Activated CD4-positive, alpha-beta T cell treated with anti-CD3 and anti-CD28 coated beads for 24 hours (primary cell): ENCODE measurements at places on chromosomes 5 and 9.

- DNase-seq = no peak
These were observed 137.7 kb downstream of the PRELID2 start for GRCh38 chr5:145697251-145697990.

GRCh38 chr9:83560169-83560826 lies 22.1 kb upstream of the FRMD3 start:
- DNase-seq = no peak

DNA sequence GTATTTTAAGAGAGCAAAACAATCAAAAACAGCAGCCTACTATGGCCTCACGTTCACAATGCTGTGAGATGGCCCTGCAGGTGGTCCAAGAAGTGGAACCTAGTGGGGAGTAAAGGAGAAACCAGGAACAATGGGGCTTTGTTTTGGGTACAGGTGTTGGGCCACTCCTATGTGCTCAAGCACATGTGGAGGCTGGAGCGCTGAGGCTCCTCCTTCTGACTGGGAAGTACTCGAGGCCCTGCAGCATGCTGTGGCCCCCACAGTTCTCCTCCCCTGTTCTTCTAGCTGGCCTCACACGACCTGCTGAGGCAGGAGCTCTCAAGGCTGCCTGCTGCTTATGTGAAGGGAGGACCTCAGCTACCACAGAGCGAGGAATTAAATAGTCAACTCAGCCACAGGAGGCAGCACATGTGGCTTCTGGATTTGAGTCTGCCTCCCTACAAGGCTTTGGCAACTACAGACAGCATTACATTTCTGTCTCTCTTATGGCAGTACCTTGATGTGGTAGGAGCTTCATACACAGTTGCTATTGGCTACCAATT lies 482.3 kb downstream of the SPOCK1 start:
- DNase-seq = no peak

DNA sequence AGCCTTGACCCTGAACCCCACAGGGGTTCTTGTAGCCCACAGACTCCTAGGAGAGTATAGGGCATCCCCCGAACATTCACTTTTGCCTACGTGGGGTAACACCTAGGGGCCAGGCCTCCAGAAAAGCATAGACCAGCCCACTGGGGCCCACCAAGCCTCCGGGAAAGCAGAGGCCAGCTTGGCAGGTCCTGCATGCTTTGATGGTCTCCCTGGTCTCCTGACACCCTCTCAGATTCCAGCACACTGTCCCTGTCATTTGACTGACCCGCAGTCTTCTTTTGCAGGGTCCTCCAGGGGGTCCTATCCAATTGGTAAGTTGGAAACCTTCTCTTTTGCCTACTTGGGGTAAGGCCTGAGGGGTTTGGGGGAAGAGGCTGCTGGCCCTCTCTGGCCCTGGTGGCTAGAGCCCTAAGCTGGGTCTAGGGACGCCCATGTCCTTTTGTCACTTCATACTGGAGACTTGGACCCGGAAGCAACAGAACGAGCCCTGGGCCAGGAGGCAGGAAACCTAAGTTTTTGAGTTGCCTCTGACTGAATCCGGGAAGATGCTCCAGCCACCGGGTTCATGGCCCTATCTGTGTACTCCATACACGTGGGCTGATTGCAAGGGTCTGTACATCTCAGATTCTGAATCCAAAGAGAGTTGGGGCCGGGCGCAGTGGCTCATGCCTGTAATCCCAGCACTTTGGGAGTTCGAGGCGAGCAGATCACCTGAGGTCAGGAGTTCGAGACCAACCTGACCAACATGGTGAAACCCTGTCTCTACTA lies 20.9 kb upstream of the ORM1 start:
- DNase-seq = no peak

DNA sequence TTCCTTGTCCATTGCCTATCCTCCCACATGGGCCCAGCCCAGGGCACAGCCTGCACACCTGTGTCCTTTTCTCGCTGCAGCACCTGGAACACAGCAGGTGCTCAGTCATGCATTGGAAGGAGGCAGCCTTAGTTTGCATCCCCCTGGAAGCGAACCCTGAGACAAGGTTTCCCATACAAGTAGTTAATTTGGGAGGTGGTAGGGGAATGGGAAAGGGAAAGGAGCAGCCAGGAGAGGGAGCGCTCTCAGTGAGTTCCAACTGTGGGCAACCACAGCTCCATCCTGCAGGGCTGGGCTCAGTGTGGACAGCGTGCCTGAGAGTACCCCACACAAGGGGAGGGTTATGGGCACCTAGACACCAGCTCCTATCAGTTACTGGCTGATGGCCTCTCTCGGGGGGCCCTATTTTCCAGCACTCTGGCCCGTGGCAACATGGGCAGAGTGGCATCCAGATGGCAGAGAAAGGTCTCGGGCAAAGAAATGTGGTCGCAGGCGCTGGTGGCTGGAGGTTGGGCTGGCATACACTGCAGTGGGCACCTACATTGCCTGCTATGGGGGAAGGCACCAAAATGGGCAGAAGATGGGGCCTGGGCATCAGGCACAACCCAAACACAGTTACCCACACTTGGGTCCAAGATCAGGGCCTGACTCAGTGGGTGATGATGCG lies 50.1 kb downstream of the TSPAN17 start:
- DNase-seq = no peak

DNA sequence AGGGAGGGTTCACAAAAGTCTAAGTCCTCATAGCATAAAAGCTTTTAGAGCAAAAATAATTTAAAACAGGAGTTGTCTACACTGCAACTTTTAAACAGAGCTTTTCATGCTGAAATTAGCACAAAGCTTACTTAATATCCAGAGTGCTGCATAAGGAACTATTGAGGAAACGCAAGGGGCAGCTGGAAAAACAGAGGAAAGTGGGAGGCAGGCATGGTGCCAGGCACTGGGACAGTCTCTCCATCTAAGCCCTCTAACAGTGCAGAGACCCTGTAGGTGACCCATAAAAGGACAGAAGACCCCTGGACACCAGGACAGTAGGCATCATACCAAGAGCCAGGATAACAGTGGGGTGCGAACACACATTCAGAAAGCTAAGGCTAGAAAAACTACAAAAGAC lies 49.3 kb downstream of the ADAMTS12 start:
- no peak for DNase-seq

DNA sequence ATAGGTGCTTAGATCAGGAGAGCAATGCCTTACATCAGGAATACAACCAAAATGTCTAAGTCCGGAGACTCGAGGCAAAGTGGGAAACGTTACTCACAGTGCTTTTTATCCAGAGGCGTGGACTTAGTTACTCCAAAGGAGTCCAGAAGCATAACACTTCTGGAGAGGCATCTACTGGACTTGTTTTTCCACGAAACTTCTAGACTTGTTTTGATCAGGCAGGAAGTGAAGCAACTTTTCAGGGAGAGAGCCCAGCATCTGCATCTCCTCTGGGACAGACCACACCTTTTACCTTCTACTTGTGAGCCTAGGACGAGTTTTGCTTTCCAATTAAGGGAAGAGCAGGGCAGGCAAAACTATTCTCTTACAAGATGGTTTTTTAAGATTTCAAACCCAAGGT lies 1.2 kb upstream of the TJP2 start:
- no peak for DNase-seq

DNA sequence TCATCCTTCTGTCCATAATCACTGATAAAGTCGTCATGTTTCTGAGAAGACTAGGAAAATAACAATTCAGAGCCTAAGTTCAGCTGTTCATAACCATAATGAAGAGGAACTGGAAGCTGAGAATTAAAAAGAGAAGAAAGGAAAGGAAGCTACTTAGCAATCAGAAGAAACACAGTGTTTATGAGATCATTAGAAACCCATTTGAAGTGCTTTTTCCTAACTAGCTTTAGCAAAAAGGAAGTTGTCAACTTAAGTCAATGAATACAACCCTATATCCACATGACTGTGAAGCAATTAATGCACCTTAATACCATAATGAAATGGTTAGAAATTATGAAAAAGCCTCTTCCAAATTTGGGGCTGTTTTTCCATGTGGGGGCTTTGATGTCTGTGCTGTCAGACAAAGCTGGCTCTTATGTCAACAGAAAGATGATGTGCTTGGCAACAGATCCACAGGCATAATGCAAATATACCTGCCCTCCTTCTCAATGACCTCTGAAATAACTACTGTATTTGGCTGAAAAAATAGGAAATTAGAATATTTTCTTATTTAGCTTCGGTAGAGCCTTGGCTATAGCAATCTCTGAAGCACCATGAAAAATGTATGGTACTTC lies 463.5 kb downstream of the RASEF start:
- no peak for DNase-seq

DNA sequence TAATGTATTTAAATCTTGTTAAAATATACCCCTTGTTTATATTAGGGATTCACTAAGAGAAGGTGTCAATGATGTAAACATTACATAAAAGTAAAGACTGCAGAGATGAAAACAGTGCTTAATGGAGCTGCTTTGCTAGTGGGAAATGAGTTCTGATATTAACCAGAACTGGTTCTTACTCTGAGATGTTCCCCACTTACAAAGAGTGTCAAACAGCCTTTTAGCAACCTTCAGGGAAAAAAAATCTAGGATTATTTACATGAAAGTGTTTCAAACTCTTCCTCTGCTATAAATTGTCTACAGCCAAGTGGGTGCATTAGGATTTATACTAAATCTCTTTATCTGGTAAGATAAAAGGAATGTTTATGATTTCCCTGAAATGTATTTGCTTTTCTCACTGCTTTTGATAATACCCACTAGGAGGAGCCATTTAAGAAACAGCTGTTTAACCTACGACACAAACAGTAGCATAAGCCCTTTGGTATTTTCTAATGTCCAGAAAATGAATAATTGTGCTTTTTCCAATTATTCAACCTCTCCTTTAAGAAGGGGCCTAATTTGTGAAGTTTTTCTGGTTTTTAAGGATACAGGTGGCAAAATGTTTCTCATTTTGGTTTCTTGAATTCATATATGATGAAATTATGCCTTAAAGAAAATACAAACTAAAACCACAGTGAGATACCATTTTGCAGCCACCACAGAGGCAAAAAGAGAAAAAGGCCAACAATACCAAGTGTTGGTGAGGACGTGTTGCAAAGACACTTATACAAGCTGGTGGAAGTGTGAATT lies 186.3 kb downstream of the TLE4 start:
- DNase-seq = no peak

- no peak for DNase-seq
These were observed 7.9 kb upstream of the ENTREP1 start for GRCh38 chr9:69317081-69317480.

DNA sequence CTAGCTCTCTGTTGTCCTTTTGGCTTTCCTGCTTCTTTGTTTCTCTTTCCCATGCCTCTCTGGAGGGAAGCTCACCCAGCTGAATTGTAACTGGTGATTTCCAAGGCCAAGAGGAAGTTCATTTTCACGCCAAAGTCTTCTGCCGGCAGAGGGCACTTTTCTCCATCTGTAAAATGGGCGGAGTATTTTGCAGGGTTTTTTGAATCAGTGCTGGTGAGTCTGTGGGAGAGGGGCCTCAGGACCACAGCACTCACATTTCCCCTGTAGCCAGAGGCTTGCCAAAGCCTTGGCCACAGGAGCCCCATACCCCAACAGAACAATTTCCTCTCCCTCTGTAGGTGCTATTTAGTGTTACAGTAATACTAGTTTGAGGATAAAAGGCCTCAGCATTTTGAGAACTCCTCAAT lies 42.3 kb upstream of the MATR3 start:
- no peak for DNase-seq

DNA sequence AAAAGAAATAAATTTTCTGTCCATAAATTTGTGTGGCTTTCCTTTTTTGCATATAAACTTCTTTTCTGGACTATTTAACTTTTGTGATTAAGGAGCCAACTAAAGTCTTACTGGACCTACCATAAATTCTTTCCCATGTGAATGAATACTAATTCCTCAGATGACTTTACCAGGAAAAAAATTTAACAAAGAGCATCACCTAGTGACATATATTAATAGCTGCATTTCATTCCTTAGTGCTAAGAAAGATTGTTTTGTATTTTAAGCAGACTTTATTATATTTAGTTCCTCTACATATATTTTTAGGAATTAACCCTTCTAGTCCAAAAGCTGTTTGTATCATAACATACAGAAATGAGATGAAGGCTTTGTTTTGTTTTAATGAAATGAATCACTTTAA lies 64.4 kb downstream of the C9orf85 start:
- DNase-seq = no peak

GRCh38 chr5:80103371-80103770 lies 68.2 kb downstream of the THBS4 start:
- no peak for DNase-seq

GRCh38 chr9:76419782-76420380 lies 25.7 kb upstream of the RFK start:
- no peak for DNase-seq

- DNase-seq = no peak
These were observed 40.3 kb downstream of the SNCAIP start for GRCh38 chr5:122352331-122352730.

- DNase-seq = no peak
These were observed 20.6 kb downstream of the FAM78A start for GRCh38 chr9:131255676-131256197.

DNA sequence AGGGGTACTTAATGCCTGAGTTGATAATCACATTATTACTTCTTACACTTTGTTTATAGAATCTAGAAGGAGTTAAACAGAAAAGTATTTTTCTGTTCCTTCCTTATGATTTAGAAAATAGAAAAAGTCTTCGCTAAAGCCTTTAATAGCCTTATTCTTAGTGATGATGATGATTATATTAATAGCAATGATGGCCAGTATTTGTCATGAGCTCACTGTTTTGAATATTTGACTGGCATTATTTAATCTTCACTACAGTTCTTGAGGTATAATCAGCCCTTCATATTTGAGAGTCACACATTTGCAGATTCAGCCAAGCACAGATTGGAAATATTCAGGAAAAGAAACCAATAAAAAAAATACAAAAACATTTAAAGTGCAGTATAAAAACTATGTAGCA lies 23.3 kb downstream of the NIPBL start:
- no peak for DNase-seq

- no peak for DNase-seq
These were observed 782 bp upstream of the SKP1 start for GRCh38 chr5:134177369-134178095.

DNA sequence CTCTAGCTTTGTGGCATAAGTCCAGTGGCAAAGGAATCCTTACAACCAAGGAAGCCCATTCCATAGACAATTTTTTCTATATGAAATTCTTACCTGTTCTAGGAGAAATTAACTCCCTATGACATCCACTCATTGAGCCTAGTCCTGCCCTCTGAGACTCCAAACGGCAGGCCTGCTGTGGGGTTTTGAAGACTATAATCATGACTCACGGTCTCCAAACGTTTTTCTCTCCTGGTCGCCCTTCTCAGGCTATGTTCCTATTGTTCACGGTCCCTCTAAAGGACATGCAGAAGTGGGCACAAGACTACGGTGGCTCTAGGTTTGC lies 611 bp downstream of the EXOSC3 start:
- no peak for DNase-seq

GRCh38 chr5:157827423-157827822 lies 31.5 kb downstream of the CLINT1 start:
- DNase-seq = no peak

GRCh38 chr9:123373946-123374345 lies 17.9 kb downstream of the CRB2 start:
- DNase-seq = no peak

DNA sequence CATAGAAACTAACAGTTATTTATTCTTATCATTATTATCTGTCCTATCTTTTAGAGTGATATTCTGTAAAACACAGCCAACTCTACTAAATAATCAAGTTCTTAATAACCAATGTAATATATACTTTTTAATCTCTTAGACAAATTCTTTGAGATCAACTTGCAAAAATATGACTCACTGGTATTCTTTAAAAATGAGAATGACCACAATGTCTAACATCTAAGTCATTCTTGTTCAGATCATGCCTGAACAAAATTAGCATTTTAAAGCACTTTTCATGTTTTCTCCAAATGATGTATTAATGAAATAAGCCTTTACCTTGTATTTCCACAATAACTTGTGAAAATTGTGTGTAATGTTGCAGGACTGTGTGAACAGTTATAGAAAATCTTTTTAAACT lies 356.9 kb upstream of the RGMB start:
- DNase-seq = no peak

GRCh38 chr5:75729321-75729720 lies 12.1 kb upstream of the POC5 start:
- no peak for DNase-seq
